MM.1S (cell line): ENCODE measurements at places on chromosomes 5 and 9.

GRCh38 chr9:36221667-36222066 lies 30.9 kb downstream of the CLTA start:
- H3K4me3 ChIP-seq: no peak overlapping the region
- peaks cover 5% of the 10 kb centered on the region for H3K36me3 ChIP-seq
- no peaks in the 10 kb centered on the region for H3K27me3 ChIP-seq
- DNase-seq: no peak
- H3K4me1 ChIP-seq: no peaks in the 10 kb centered on the region

DNA sequence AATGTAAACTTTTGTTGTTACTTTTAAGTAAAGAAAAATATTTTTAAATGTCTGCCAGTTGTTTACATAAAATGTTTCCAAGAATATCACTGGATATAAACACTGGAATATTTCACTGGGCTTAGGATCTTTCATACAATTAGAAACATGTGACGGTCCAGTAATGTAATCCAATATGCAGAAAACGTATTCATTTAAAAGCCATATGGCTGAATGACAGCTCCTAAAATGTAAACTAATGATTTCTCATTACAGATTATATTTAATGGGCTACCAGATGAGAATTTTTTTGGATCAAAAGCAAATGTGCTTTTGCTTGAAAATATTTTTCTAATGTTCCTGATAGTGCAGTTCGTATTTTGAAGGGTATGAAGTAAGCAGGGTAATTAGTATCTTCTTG lies 124.3 kb downstream of the TTC39B start:
- H3K36me3 ChIP-seq: no peaks in the 10 kb centered on the region
- DNase-seq: no peak
- H3K4me3 ChIP-seq: no peak overlapping the region
- no peak overlapping the region for H3K27ac ChIP-seq
- no peaks in the 10 kb centered on the region for H3K4me1 ChIP-seq
- no peaks in the 10 kb centered on the region for H3K27me3 ChIP-seq

DNA sequence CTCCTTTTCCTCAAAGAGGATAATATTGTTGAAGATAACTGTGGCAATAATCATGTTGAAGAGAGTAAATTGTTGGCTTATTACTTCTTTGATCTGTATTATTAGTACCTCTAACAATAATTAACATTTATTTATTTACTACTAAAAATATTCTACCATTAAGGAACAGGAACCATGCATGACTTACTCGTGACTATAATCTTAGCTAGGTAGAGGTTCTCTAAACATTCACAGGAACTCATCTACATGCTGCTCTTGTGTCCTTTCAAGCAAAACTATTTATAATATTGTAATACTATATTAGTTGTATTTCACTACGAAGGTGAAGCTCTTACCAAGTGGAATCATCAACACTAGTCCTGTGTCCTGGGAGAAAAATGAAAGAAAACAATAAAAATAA lies 3.1 kb downstream of the SOX30 start:
- no peak overlapping the region for H3K27ac ChIP-seq
- no peaks in the 10 kb centered on the region for H3K36me3 ChIP-seq
- DNase-seq: no peak
- no peak overlapping the region for H3K4me3 ChIP-seq

DNA sequence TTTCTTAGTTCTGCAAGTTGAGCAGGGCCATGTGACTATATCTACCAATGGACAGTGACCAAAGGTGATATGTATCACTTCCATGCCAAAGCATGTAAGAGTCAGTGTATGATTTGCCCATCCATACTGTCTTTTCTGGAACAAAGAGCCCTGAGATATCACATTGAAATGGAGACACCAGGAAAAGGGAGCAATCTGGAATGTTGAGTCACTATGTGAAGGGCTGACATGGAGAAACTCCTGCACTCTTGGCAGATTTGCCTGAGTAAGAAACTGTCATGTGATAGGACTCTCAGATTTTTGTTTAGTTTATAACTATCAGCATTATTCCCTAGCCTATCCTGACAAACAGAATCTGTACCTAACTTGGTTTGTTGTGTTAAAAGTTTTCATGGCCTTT lies 29.8 kb upstream of the TMEM161B start:
- no peak overlapping the region for H3K4me3 ChIP-seq
- DNase-seq: no peak
- H3K27ac ChIP-seq: no peak overlapping the region
- no peaks in the 10 kb centered on the region for H3K36me3 ChIP-seq
- H3K27me3 ChIP-seq: no peaks in the 10 kb centered on the region

- no peaks in the 10 kb centered on the region for H3K27me3 ChIP-seq
- no peak for DNase-seq
- H3K4me3 ChIP-seq: no peak overlapping the region
- H3K4me1 ChIP-seq: no peaks in the 10 kb centered on the region
- no peaks in the 10 kb centered on the region for H3K36me3 ChIP-seq
Measured at GRCh38 chr5:18299166-18299565, 664.9 kb downstream of the TAF11L14 start.

GRCh38 chr9:6681957-6682501 lies 36.5 kb upstream of the GLDC start:
- H3K36me3 ChIP-seq: no peaks in the 10 kb centered on the region
- peak overlapping the region; percentile 74 for H3K4me3 ChIP-seq
- peak overlapping the region; percentile 97 for H3K27ac ChIP-seq
- peaks cover 6% of the 10 kb centered on the region for H3K4me1 ChIP-seq
- DNase-seq: no peak

- DNase-seq: no peak
- no peak overlapping the region for H3K4me3 ChIP-seq
- H3K27me3 ChIP-seq: no peaks in the 10 kb centered on the region
- H3K36me3 ChIP-seq: no peaks in the 10 kb centered on the region
Measured at GRCh38 chr5:38316544-38317224, 58.3 kb downstream of the EGFLAM start.

DNA sequence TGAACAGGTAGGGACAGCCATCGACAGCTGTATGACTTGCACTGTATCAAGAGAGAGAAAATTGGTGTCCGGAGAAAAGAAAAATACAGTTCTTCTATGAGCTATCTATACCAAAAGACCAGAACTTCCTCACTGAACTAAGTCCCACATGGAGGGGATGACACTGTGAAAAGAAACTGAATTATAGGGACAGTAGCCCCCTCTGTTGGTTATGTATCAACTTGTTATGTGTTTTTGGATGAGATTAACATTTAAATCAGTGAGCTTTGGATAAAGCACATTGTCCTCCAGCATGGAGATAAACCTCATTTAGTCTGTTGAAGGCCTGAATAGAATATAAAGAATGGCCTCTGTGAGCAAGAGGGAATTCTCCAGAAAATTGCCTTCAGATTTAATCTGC lies 176.6 kb upstream of the SH3GL2 start:
- no peaks in the 10 kb centered on the region for H3K36me3 ChIP-seq
- H3K27me3 ChIP-seq: no peaks in the 10 kb centered on the region
- DNase-seq: peak; percentile 7
- no peak overlapping the region for H3K27ac ChIP-seq
- no peak overlapping the region for H3K4me3 ChIP-seq

GRCh38 chr9:133089271-133089671 lies 27.5 kb downstream of the CEL start:
- H3K27me3 ChIP-seq: peaks cover 9% of the 10 kb centered on the region; the same call in 1 of the 2 replicates
- H3K4me1 ChIP-seq: no peaks in the 10 kb centered on the region
- H3K4me3 ChIP-seq: no peak overlapping the region
- no peaks in the 10 kb centered on the region for H3K36me3 ChIP-seq
- peak; percentile 32 for DNase-seq
- no peak overlapping the region for H3K27ac ChIP-seq

DNA sequence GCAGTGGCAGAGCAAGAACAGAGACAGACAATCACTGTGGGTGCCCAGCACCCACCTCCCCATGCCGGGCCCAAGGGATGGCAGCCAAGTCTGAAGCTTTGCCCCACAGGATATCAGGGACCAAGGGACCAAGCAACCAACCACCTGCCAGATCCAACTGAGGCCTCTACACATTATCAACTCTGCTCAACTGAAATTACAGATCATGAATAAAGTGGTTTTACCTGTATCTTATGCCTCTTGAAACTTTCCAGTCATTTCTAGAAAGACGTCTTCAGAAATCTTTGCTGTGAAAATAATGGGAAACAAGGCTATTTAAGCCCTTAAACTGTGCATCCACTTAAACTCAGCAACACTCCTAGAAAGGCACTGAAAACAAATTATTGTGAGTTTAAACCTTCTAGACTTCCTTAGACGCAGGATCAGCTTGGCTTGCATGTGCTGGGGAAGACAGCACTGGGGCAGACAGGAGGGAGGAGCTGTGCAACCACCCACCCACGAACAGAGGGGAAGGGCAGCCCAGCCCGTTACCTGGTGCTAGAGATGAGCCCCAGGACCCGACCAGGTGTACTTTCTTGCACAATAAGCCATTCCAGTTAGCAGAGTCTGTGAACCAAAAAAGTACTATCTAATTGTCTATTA lies 80.0 kb downstream of the SEMA4D start:
- H3K4me3 ChIP-seq: no peak overlapping the region
- no peaks in the 10 kb centered on the region for H3K36me3 ChIP-seq
- peaks cover 14% of the 10 kb centered on the region; the same call in 1 of the 2 replicates for H3K4me1 ChIP-seq
- no peak overlapping the region for H3K27ac ChIP-seq
- peak; percentile 2 for DNase-seq
- no peaks in the 10 kb centered on the region for H3K27me3 ChIP-seq

DNA sequence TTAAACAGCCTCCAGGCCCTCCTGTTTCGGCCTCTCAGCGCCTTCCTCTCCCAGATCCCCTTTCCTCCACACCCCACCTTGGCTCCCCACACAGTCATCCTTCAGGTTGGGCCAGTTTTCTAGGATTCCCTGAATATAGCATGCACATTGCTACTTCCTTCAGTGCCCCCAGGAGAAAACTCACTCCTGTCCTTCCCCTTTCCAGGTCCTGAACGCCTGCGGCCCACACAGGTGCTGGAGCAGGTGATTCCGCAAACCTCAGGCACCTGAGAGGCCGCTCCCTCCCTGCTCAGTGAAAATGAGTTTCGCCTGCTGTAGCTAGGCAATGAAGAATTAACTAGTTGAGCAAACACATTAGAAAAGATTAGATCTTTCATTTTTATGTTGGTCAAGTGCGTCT lies 185.0 kb downstream of the MED10 start:
- no peak for DNase-seq
- no peak overlapping the region for H3K4me3 ChIP-seq
- H3K36me3 ChIP-seq: no peaks in the 10 kb centered on the region
- no peaks in the 10 kb centered on the region for H3K27me3 ChIP-seq
- H3K27ac ChIP-seq: no peak overlapping the region

DNA sequence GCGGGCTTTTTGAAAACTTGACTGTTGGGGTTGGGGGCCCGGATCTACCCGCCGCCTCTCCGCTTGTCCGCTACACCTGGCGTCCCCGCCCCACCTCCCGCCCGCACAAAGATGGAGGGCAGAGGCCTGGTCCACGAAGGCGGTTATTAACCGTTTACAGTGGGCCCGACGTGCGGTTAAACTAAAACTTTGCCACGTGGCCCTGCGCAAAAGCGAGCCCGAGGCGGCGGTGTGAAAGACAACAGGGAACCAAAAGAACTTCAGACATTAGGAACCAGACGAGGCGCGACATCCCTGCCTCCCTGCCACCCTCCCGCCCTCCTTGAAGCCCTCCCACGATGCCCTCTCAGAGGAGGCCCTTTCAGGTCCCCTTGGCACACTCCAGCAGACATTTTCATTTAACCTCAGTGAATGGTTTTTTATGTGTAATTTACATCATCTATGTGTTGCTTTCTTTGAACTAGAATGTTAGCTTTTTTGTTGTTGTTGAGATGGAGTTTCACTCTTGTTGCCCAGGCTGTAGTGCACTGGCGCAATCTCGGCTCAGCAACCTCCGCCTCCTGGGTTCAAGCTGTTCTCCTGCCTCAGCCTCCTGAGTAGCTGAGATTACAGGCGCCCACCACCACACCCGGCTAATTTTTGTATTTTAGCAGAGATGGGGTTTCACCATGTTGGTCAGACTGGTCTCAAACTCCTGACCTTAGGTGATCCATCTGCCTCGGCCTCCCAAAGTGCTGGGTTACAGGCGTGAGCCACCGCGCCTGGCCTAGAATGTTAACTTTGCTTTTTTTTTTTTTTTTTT lies 999 bp upstream of the HNRNPA0 start:
- H3K4me3 ChIP-seq: peak overlapping the region; percentile 99
- peaks cover 9% of the 10 kb centered on the region for H3K4me1 ChIP-seq
- H3K27ac ChIP-seq: peak overlapping the region; percentile 92; the same call in 1 of the 2 replicates
- H3K27me3 ChIP-seq: no peaks in the 10 kb centered on the region
- no peak for DNase-seq
- H3K36me3 ChIP-seq: 0 out of 2 replicates have a peak, but pooled peaks cover 6% of the 10 kb centered on the region
